LoVo (cell line): ENCODE measurements at places on chromosomes 6 and 20.

DNA sequence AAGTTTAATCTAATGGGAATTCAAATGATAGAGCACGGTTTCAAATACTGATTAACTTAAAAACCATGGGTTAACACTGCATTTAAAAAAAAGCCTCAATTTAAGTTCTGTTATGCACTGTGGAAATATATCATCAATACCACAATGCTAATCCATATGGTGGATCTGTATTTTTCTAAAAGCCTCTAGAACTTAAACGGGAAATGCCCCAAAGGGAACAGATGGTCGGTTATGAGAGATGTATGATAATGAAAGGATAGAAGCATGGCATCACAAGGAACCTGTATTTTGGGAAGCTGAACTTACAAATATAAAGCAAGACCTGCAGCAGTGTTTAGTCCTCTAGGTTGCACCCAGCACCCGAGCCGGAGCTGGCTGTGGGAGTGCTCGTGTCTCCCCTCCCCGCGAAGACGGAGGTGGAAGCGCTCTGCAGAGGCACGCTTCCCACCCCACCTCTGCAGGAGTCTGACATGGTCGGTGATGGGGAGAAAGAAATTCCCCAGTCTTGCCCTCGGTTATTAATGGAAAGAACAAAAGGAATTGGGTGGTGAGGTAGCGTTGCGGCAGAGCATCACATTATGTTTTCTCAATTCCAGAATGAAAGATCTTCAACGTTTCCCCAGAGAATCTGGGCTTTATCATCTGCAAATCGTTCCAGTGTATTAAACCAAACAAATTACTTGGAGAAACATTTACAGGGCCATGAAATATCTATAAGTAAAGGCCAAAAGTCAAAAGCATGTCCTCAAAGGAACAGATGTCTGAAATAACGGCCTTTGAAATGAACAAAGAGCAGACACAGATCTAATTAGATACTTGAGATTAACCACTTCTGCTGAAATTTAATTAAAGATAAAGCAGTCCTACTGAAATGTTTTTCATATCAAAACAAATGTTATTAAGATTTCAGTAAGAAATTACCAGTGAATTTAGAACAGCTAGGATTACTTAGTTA, 103.1 kb upstream of the POPDC3 start:
- no peak for DNase-seq

DNA sequence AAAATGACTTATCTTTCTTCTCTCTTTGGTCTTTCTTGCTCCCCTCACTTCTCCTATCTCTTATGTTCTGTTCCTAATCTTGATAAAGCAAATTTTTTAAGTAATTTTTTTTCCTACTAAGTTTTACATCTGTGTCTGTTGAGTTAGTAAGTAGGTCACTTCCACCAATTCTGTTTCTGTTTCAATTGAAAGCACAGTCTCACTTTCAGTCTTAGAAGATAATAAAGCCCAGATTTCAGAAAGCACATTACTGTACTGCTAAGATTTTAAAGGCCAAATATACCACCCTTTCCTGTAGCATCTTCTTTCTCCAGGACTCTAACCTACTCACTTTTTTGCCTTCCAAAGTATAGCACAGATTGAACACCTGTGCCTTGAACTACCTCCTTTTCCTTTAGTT, 866.1 kb upstream of the ADGRB3 start:
- DNase-seq = no peak

DNA sequence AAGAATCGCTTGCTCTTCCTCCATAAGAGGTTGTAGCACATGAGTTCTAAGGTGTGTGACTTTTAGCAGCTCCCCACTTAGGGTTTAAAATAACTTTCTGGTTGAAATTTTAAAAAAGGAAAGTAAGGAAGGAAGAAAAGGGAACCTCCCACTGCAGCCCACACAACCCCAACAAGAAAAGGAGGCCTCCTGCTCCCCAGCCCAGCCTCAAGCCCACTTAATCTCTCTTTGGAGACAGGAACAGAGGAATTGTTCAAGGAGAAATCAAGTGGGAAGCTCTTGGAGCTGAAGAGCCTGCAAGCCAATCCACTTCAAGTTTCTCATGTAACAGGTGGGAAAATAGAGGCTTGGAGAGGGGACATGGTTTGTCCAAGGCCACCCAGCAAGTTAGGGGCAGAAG, 39.1 kb upstream of the PREX1 start:
- no peak for DNase-seq

GRCh38 chr6:11968241-11968806, 43.8 kb upstream of the HIVEP1 start:
- no peak for DNase-seq

- peak; percentile 97 for DNase-seq
These were observed 634 bp upstream of the PHF1 start for GRCh38 chr6:33410050-33410710.

- DNase-seq = no peak
These were observed 12.3 kb downstream of the SLC17A2 start for GRCh38 chr6:25918083-25918683.

- DNase-seq = no peak
These were observed 38.2 kb upstream of the SUPT3H start for GRCh38 chr6:45415788-45416518.
